H1 (cell line): ENCODE measurements at places on chromosomes 5 and 9. TPM values are rescaled to one million over a fixed set of nuclear protein-coding genes. Genes with fewer than 3 reads are reported as not detected.

Gene CCL21
- total RNA-seq, result not detected in 2 replicates

Gene SMIM3
- 10.4 and 13.2 TPM in 2 replicates for total RNA-seq

Gene ECM2
- total RNA-seq, result not detected in 2 replicates

Gene BHMT2
- not detected in 2 replicates for total RNA-seq

Gene TMOD1
- 0.88 and 1.1 TPM in 2 replicates for total RNA-seq

Gene STK32A
- total RNA-seq, result 1.5 and 2.5 TPM in 2 replicates

Gene BARHL1
- total RNA-seq, result not detected in 2 replicates

Gene AJM1
- total RNA-seq, result 0.86 and 0.97 TPM in 2 replicates

Gene FAM163B
- total RNA-seq, result 0.38 and 0.63 TPM in 2 replicates

Gene CAST
- total RNA-seq, result 47.2 and 48.2 TPM in 2 replicates

Gene APBB3
- total RNA-seq, result 12.0 and 16.0 TPM in 2 replicates

Gene DYNC2I2
- 58.0 and 60.4 TPM in 2 replicates for total RNA-seq

Gene PCDHA5
- total RNA-seq, result 0.52 and 0.76 TPM in 2 replicates

Gene INSL6
- not detected in 2 replicates for total RNA-seq

Gene SLC45A2
- not detected in 2 replicates for total RNA-seq

Gene TICAM2
- 0.67 TPM in 1 of 2 replicates, not detected in the other for total RNA-seq

Gene ACTBL2
- not detected in 2 replicates for total RNA-seq

DNA sequence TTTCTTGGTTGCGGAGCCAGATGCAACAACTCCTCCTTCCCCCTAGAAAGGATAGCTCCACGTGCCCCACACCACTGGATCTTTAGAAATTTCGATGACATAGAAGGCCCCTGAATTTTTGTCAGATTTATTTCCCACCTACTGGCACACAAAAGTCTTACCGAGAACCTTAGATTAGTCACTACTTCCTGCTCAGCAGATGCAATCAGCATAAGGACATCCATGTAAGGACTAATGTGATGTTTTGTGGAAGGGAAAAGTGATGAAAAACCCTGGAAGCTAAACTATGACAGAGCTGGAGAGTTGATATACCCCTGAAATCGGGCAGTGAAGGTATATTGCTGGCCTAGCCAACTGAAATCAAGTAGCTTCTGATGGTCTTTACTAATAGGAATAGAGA lies 125.5 kb upstream of the NFIL3 start:
- DNase-seq, result no peak

- DNase-seq, result no peak
Observed at GRCh38 chr9:6928863-6929262, 171.1 kb downstream of the KDM4C start.

DNA sequence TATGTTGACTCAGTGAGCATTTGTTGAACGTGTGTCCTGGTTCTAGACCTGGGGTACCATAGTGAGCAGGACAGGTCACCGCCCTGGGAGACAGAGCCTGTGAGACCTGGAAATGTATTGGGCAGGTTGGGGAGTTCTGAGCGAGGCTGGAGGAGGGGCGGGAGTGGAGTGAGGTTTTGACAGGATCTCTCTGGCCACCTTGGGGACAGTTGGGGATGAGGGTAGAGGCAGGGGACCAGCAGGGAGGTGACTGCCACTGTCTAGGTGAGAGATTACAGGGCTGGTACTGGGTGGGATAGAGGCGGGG lies 7.4 kb downstream of the WNK2 start:
- no peak for DNase-seq

DNA sequence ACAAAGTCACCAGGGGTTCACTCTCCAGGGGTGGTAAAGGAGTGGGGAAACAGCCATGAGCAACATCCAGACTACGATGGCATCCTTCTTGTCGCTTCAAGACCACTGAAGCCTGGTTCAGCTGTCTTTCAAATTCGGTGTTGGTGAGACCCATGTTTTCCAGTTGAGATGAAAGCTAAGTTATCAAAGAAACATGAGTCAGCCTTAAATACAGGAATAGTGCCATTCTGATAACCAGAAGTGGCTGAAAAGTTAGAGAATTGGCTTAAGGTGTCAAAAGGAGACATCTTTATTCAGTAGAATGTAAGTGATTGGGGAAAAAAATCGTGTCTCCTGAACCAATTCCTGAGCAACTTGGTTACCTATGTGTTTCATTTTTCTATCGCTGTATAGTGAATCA lies 7.0 kb upstream of the CARD19 start:
- DNase-seq, result no peak

DNA sequence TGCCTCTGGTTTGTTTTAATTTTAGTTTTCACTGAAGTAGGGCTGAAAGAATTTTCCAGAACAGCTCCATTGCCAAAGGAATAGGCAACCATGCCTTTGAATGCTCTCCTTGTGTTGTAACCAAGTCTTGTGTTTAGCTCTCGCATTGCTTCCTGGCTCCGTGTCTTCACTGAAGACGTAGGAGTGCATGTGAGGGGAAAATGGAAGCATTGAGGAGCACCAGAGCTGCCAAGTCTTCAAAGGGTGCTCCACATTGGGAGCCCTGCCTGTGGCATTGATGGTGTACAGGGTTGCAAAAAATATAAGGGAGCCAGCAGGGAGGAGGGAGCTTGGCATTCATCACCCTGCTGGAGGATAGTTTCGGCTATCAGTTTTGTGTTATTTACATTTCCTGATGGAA lies 86.6 kb downstream of the NTRK2 start:
- DNase-seq, result no peak

GRCh38 chr5:16072616-16073015 lies 107.0 kb downstream of the MARCHF11 start:
- no peak for DNase-seq

GRCh38 chr5:178732281-178732680 lies 1.8 kb upstream of the ZNF354A start:
- DNase-seq, result no peak

GRCh38 chr5:55600497-55601203 lies 65.9 kb upstream of the PLPP1 start:
- DNase-seq, result peak; percentile 41

- no peak for DNase-seq
Observed at GRCh38 chr9:81072758-81073157, 616.6 kb downstream of the TLE1 start.

DNA sequence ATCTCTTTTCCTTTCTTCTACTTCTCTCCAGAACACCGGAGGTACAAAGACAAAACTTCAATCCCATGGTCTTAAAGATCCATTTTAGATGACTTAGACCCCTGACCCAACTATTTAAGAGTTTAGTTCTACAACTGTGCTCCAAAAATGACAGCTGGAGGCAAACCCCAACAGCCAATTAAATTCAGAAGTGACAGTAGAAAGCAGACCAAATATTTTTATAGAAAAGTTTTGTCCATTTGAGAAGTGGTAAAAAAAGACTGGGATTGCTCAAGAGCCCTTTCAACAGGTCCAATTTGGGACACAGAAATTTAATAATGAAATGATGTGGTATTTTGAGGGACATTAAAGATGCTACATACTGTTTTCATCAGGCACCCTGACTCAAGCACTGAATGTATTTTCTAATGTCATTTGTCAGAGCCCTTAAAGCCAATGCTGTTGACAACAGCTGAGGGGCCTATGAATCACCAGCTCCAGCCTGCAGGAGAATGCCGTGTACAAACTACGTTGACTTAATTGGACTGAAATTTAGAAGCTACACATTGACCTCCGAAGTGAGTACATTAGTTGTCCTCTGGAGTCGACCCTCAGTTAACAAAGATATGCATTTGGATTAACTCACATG lies 147.5 kb upstream of the PIK3R1 start:
- DNase-seq, result no peak

DNA sequence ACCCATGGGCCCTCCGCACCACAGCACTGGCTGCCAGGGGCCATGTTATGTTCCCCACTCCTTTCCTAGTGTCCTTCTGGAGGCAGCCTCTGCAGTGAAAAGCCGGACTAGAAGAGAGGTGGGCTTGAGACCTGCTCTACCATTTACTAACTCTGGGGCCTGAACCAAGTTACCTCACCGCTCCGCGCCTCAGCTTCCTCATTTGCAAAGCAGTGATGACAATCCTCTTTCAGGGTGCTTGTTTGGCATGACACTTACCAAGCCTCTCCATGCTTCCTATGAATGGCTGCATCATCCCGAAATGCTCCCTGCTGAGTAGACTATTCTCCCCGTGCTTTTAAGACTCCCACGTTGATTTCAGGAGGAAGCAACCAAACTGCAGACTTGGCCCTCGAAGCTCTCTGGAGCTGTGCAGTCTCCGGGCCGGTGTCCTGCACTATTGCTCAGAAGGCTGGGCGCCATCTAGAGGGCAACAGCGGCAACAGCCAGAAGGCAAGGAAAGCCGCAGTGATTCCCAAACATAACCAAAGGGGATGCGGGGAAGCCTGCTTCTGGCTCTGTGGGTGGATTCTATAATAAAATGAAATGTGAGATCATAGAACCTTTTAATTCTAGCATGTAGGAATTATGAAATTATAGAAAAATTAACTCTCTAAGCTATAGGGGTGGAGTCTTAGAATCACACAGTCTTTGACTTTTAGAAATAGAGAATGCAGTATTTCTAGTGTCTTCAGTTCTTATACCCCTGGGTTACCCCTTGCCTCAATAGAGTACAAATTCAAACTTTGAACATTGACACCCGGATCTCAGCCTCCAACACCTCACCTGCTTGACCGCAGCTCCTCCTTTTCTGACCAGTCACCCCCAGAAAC lies 599.8 kb upstream of the BRINP1 start:
- peak; percentile 56 for DNase-seq

GRCh38 chr5:17743580-17744435 lies 109.5 kb downstream of the TAF11L14 start:
- no peak for DNase-seq

- DNase-seq, result no peak
Observed at GRCh38 chr5:72151646-72152045, 44.4 kb downstream of the MAP1B start.

DNA sequence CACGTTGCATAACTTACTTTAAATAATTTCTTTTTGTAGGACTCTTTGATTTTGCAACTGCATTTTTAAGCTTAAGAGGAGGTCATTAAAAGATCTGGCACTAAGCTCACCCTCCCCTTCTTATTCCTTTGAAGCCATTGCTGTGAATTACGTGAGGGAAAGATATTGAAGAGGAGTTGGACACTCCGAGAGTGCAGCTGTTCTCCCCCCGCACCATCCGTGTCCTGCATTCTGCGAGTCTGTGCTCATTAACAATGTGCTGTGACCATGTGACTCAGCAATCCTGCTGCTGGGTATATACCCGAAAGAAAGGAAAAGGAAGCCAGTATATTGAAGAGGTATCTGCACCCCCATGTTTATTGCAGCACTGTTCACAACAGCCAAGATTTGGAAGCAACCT lies 40.0 kb downstream of the NXNL2 start:
- DNase-seq, result no peak

DNA sequence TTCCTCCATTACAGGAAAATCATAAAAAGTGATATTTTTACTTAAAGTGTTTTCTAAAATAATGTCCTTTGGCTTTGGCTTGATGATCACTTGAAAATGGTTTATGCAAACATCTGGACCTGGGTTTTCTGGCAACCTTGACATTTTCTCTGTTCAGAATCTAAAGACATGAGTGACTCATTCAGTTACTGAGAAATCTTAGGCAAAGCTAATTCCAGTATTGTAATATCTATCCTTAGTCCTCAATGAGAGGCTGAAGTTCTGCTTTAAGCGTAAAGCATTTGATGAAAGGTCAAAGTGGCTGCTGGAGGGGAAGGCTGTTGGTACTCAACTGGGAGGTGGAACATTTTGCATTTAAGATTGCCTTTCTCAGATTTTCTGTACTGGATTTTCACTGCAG lies 2.3 kb downstream of the MAN2A1 start:
- no peak for DNase-seq

GRCh38 chr5:132234684-132235062 lies 7.0 kb upstream of the P4HA2 start:
- no peak for DNase-seq

GRCh38 chr5:124677374-124678351 lies 68.8 kb downstream of the ZNF608 start:
- no peak for DNase-seq

DNA sequence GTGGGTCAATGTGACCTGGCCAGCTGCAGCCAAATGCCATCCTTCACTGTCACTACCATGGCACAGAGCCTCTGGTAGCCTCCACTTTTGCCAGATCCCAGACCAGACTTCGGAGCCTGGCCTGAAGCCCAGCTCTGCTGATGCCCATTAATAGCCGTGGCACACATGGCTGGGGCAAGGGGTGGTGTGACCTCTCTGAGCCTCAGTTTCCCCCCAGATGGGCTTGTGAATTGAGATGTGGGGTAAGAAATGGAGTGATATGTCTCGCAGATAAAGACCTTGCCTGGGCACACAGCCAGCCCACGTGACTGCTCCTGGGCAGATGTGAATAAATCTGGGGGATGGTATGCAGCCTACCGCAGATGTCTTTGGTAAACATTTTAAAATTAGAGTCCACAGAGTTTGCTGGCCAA lies 13.9 kb downstream of the SUSD3 start:
- no peak for DNase-seq

DNA sequence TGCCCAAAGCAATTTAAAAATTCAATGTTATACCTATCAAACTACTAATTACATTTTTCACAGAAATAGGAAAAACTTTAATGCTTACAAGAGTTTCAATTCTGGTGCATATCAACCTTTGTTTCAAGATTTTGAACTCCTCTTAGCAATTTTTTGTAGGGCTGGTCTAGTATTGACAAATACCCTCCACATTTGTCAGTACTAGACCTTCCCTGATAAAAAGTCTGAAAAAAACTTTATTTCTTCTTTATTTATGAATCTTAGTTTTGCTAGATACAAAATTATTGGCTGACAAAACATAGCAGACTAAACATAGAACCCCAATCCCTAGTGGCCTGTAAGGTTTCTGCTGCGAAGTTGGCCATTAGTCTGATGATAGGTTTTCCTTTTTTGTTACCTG lies 1804.9 kb downstream of the EFNA5 start:
- DNase-seq, result no peak

- peak; percentile 83 for DNase-seq
Observed at GRCh38 chr9:976258-976942, at the start of gene DMRT3. Gene DMRT3 (plus strand): TSS chr9:976655. CDS start chr9:977002, 347 bp downstream.

GRCh38 chr9:96078897-96079490 lies 203.5 kb downstream of the ERCC6L2 start:
- no peak for DNase-seq

- DNase-seq, result no peak
Observed at GRCh38 chr5:2191972-2192371, 309.2 kb upstream of the IRX4 start.

GRCh38 chr5:86786955-86787354 lies 169.2 kb downstream of the COX7C start:
- DNase-seq, result no peak

GRCh38 chr9:3857673-3858072 lies 331.9 kb upstream of the RFX3 start:
- DNase-seq, result no peak

DNA sequence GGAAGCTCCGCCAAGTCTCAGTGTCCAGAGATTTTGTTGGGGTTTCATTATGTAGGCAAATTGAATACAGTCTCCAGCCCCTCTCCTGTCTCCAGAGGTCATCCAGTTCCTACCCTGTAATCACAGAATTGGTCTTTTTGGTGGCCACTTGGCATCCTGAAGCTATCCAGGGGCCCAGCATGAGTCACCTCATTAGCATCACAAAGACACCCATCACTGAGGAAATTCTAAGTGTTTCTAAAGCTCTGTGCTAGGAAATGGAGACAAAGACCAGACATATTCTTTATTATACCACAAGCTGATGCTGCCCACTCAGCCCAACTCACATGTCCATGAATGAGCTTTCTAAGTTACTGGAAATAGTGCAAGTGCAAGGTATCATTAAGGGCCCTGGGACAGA lies 229.9 kb downstream of the DOCK8 start:
- DNase-seq, result no peak

GRCh38 chr9:132582786-132583583 lies 579 bp downstream of the BARHL1 start:
- no peak for DNase-seq

- DNase-seq, result no peak
Observed at GRCh38 chr5:176134529-176135223, 103.5 kb upstream of the SIMC1 start.

- no peak for DNase-seq
Observed at GRCh38 chr9:137390553-137391410, 32.2 kb downstream of the EXD3 start.
